Kidney capillary endothelial cell (primary cell): ENCODE measurements at places on chromosomes 12 and 14.
A peak's percentile ranks its signal among the peaks of the same experiment; 100 is the strongest.

- DNase-seq: no peak
These were observed 75.6 kb upstream of the SLC24A4 start for GRCh38 chr14:92247341-92247740.

DNA sequence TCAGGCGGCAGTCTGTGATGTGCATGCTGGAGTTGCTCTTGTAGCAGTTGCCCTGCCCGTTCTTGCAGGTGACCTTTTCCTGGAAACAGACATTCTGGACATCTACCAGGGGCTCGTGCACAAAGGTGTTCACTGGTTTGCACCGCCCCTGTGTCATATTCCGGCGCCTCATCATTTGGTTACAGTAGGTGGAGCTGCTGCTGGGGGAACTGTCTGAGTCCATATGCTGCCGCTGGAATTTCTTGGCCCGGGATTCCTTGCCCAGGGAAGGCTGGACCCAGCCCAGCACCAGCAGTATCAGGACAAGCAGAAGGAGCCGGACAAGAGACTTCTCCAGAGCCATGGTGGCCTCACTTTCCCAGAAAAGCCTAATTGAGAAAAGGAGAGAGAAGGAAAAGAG, 918 bp downstream of the RNASE1 start:
- no peak for DNase-seq

DNA sequence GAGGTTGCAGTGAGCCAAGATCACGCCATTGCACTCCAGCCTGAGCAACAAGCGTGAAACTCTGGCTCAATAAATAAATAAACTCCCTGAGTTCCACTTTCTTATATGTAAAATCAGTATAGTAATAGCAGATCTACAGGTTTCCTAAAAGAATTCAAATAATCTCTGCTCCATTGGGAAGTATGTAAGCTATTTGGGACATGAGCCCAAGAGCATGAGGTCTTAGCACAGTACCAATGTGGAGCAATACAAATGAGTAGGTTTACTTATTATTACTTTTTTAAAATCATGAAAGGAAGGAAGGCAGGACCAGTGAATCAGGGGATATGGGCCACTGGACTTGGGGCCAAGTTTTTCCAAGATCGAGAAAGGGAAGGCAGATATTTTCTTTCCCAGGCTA, 216.9 kb upstream of the DIO2 start:
- DNase-seq: no peak

DNA sequence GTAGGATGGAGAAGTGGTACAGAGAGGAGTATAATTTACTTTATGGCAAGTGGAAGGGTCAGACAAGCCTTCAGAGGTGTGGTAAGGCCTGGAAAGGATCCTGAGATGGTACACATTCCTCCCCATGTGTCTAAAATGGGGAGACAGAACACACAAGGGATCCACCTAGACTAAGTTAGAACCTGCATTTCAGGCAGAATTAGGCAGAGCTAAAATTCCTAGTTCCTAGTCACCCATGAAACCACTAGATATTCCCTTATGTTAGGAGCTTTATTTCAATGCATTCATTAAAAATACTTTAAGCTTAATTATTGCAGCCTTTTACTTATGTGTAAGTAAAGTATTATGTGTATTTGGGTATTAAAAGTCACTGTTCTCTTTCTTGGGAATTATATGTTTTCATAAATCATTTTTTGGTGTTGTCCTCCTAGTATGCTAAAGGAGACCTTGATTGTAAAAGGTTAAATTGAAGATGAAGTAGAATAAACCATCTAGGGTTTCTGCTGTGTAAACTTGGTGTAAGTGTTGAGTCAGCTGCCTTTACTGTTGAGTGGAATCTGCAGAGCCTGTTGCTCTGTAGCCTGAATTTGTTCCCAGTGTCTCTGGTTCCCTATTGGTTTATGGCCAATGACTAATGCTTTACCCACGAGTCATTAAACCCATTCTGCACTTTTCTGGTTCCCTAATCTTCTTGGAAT, 423.2 kb downstream of the ATP23 start:
- DNase-seq: peak; percentile 21

DNA sequence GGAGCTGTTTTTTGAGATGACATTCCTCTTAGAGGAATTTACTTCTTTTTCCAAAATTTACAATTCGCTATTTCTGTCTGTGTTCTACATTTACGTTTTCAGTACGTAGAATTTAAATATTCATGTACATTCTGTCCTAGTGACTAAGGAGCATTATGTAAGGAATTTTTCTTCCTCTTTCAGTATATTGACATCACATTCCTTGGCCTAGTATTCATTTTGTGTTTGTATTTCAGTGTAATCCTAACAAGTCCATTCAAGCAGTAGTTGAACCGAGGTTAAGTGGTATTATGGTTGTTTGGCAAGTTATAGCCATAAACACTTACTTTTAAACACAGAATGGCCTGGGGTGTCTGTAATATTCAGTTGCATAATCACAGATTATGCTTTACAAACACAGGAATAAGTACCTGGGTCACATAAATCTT, 465.2 kb downstream of the PCNX1 start:
- DNase-seq: no peak

- no peak for DNase-seq
These were observed 6.6 kb upstream of the GOLGA5 start for GRCh38 chr14:92787554-92787953.

DNA sequence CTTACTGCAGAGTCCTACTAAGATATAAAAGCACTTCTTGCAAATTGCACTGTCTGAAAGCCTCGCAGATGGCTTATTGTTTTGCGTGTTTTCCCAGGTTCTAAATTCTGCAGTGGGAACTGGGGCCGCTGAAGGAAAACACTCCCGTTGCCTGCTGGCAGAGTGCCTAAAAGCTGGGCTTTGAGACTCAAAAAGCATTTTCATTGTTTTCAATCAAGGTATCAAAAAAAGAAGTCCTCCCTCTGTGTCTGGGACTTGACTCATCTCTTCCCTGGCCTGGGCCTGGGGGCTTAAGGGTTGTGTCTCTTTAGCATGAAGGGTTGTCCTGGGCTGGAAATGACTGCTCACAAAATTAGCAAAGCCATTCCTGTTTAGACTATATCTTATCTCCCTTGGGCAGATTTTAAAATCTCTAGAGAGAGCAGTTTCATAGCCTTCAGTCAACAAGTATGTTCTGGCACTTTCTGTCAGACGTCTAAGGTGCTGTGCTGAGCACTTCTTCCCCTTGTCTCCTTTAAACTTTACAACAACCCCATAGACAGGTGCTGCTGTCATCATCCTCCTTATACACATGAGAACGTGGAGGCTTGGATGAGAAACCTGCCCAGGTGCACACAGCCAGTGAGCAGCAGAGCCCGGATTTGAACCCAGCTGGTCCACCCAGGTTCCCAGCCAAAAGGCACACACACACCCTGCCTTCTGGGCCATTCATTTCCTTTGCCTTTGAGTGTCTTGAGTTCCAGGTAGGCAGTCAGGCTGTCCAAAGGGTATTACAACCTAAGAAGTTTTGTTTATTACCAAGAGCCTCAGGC, 31.1 kb downstream of the ELK3 start:
- no peak for DNase-seq

DNA sequence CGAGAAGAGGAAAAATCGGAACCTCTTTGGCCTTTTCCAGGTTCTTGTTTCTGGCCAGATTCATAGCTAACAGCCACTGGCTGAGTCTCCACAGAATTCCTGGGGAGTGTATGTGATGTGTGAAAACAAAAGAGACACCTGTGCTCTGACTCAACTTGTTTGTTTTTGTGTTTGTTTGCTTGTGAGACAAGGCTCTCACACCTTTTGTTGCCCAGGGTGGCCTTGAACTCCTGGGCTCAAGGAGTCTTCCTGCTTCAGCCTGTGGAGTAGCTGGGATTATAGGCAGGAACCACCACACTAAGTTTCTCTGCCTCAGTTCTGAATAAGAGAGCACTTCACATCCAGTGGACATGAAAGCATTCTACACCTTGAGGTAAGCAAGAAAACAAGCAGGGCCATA, 22.7 kb downstream of the MFAP5 start:
- DNase-seq: no peak

GRCh38 chr14:100675699-100676684, 50.7 kb upstream of the DLK1 start:
- DNase-seq: no peak

- DNase-seq: no peak
These were observed 38.4 kb upstream of the BCL2L14 start for GRCh38 chr12:12032260-12032791.

DNA sequence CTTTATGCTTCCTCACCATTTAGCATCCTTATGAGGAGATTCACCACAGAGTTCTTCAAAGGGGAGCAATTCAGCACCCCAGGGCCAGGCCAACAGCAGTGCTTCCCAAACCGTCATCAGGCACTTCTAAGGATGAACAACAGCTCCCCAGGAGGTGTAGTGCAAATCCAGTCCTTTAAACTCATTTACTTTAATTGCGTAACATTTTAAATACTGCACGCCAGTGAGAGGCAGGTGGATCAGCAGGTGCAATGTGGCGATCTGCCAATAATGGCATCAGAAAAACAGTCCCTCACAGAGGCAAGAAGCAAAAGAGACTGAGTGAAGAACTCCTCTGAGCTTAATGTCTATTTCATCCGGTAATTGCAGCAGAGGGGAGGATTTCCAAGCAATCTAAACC, 770.9 kb upstream of the FOXG1 start:
- DNase-seq: no peak

GRCh38 chr12:79532907-79533288, 157.9 kb downstream of the PAWR start:
- no peak for DNase-seq

DNA sequence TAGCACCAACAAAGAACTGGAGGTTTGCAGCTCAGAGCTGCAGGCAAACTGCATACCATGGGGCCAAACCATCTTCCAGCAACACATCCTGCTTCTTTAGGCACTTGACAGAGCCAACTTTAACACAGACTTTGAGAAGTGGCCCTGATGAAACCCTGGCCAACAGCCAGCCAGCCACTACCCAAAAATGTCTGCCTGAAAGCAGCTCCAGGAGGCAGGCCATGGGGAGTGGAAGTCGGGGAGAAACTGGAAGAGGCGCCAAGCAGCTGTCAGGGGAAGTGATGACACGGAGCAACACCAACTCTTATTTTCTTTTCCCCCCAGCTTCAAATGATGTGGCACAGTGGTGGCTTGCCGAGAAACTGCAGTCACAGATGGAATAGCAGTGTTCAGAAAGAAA, 110.9 kb upstream of the PLXNC1 start:
- no peak for DNase-seq

DNA sequence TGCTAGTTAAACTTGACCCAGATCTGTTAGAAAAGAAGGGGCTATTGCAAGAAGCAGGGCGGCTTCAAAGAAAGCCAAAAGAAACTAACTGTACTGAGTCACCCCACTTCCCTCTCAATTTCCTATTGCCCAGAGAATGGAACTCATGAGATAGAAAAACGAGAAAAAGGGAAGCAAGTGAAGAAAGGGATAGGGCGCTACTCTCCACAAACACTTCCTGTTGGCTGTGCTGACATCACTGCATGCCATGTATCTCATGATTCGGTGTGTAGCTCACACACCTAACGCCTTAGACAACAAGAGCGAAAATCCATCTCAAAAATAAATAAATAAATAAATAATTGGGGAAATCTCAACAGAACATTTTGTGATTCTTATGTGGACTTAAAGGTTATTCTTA, 13.0 kb upstream of the P2RX4 start:
- DNase-seq: no peak

- DNase-seq: no peak
These were observed 1.6 kb upstream of the TNFRSF1A start for GRCh38 chr12:6343518-6343917.

DNA sequence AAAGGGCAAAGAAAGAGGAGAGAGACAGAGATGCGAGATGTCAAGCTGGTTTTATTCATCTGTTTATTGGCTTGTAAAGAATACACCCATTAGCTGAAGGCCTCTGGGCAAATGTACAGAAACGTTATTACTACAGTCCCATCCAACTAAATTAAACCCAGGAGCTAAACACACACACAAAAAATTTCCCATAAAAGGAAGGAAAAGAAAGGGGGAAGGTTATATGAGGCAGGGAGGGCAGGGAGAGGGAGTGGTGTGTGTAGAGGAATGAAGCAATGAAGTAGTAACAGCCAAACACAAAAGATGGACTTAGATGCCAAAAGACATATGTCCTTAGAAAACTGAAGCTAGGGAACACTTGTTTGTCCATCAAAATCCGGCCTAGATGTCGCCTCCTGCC, 3.1 kb upstream of the MFAP5 start:
- no peak for DNase-seq

DNA sequence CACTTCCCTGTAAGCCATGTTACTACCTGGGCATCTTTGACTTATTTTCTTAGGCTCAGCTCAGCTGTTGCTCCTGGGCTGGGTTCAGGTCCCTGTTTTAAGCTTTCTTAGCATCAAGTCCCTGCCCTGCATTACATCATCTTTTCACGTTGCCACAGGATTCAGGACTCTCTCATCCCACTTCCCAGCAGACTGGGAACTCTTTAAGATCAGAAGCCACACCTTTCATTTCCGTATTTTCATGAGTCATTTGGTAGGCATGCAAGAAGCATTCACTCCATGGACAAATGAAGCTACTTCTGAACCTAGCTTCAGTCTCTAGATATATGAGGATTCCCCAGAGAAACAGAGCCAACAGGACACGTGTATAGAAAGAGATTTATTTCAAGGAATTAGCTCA, 726.8 kb downstream of the VRK1 start:
- DNase-seq: peak; percentile 16

GRCh38 chr14:100677554-100678468, 48.9 kb upstream of the DLK1 start:
- DNase-seq: peak; percentile 51

DNA sequence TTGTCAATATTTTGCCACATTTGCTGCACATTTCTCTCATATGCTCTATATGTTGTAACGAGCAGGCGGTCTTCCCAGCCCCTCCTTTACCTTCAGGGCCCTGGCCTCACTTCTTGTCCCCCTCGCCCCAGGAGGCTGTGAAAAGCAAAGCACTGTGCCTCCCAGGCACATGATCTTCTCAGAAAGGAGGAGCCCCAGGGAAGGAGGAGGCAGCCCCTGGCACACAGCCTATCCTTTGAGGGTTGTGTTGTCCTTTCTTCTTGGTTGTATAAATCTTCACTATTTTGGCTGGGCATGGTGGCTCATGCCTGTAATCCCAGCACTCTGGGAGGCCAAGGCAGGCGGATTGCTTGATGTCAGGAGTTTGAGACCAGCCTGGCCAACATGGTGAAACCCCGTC, 77.0 kb downstream of the PPP2R5C start:
- no peak for DNase-seq

GRCh38 chr14:87805315-87805723, 187.7 kb downstream of the GALC start:
- DNase-seq: peak; percentile 50

DNA sequence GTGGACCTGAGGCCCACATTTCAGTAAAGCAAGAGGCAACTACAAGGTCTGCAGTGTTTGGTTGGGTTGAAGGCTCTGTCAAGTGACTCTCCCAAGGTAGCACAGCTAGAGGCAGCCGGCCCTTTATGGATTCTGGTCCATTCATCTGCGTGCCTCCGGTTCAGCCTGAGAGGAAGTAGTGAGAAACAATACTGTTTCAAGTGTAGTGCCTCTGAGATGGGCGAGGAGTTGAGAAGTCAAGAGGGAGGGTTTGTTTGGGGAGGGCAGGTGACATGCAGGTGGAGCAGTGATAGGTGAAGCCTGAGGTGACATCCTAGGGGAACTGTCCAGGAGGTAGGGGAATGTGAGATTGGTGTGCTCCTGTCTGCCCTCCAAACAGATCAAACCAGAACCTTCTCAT, 933.5 kb downstream of the VRK1 start:
- no peak for DNase-seq

GRCh38 chr12:122861587-122861970, 26.3 kb downstream of the HIP1R start:
- no peak for DNase-seq

- no peak for DNase-seq
These were observed 7.7 kb downstream of the ANKRD33 start for GRCh38 chr12:51895378-51896135.
